Esophagus squamous epithelium (tissue), 5 donors: ENCODE measurements at places on chromosomes 7 and 10.

DNA sequence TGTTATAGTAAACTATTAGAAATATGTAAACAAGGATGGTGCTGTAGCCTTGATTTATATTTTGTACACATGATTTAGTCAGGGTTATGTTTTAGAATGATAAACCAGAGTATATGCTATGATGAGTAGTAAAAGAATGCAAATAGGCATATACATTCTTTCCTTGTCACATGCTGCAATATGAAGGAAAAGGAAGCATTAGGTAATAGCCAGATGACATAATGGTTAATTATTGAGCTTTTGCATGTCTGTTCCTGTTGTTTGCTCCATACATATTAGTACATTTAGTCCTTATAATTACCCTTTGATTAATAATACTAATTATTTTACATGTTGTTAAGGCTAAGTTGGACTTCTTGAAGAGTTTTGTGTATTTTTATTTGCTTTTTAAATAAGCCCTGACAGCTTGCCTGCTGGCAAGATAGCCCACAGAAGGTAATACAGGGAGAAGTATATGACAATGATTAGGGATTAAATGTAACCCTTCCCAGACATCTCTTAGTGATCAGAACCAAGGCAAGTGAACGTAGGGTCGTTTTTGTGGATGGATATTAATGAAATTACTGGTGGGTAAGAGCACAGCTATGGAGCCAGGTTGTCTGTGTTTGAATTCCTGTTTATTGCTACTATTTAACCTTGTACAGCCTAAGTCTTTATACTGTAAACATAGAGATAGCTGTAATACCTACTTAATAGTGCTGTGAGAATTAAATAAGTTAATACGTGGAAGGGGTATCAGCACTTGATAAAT, 68.4 kb downstream of the PHTF2 start:
- DNase-seq = no peak

- DNase-seq = no peak
These were observed 168.0 kb upstream of the RHEB start for GRCh38 chr7:151687523-151688235.

GRCh38 chr7:51000956-51001355, 218.3 kb upstream of the GRB10 start:
- DNase-seq = no peak

DNA sequence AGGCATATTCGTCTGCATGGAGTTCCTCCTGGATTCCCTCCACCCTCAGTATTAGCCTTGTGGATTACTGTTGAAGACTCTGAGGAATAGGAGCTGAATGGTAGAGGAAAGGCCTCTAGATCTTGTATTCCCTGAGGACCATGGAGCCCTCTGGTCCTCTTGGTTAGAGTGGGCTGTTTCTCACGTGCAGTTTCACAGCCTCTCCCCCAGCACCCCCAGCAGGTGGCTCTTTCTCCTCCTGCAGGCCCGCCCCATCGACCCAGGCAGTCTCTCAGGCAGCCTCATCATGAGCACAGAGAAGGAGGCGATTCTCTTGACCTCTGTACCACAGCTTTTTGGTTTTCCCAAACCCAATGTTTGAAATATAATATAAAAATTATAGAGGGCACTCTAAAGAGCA, 102.0 kb downstream of the WNT2 start:
- no peak for DNase-seq

- no peak for DNase-seq
These were observed 9.9 kb downstream of the FAM204A start for GRCh38 chr10:118332236-118332635.
